ENCODE measurements at places on chromosomes 2 and 18. TPM values are rescaled to one million over a fixed set of nuclear protein-coding genes. Genes with fewer than 3 reads are reported as not detected.

- no peak for DNase-seq
Observed at GRCh38 chr2:160551259-160551658, 57.7 kb upstream of the RBMS1 start.

DNA sequence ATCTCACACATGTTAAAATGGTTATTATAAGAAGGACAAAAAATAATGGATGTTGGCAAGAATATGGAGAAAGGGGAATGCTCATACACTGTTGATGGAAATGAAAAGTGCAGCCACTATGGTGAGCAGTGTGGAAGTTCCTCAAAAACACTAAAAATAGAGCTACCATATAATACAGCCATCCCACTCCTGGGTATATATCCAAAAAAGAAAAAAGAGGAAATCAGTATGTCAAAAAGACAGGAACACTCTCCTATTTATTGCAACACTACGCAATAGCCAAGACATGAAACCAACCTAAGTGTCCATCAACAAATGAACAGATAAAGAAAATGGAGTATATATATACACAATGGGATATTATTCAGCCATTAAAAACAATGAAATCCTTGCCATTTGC, 642.6 kb downstream of the RNF144A start:
- no peak for DNase-seq

The CPO gene
- polyA plus RNA-seq: 0.37 TPM

The PDE11A gene
- 0.40 TPM for polyA plus RNA-seq

DNA sequence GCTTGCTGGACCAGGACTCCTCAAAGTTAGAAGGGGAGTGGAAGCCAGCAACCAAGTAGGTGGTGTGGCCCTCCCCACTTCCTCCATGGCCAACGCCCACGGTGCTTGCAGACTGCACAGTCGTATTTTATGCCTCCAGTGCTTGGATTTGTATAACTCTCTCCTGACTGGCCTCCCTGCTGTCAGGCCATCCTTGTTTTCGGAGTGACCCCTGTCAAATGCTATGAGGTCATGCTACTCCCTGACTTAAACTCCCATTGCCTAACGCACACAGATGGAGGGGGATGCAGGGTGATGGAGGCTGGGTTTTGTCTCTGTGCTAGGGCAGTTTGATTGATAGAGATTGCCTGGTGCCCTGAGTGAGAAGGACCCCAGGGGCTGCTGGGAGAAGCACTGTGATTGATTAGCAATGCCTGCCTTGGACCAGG, 36.1 kb downstream of the GLI2 start:
- DNase-seq: no peak

Data from hindlimb muscle (tissue), 1 donor.